ENCODE measurements at places on chromosomes 3 and 15.

DNA sequence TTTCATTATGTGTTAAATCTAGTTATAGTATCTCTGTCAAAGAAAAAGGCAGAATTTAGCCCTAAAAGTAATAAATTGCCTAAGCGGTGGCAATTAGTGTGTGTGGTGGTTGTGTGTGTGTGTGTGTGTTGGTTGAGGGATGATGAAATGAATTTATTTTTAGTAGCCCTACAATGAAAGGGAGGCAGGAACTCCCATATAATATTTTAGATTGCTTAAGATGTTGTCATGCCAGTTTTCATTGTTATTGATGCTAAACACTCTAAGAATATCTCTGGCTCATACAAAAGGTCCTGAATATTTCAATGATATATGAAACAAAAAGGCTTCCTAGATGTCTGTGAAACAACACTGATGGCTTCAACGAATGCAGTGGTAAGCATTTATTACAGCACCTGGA is 140.6 kb upstream of the TBC1D5 start:
- no peak for DNase-seq

DNA sequence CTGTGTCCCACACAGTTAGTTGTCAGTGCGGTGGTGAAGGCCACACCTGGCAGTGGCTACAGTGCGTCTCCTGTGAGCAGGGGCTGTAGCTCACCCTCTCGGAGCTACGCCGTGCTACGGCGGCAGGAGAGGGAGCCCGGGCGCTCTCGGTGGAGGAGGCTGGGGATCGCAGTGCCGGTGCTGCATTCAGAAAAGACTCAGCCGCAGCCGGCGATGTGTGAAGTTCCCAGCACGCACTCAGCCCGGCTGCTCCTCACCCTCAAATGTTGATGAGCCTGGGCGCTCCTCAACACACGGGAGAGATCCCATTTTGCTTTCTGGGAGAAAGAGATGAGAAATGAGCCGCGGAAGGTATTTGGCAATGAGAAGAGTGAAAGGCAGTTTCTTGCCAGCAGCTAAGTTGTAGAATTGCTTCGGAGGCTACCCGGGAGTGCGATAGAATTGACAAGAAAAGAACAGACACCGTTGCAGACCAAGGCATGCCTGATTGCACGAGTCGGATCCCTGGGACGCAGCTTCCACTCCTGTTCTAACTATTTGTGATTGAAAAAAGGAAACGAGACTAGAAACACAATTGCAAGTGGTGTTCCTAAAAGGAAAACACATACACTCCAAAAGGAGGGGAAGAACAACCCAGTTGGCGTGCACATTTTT is at the start of gene UNC13C:
TSS of gene UNC13C (plus strand) at position 189 of the 654 bp plus-strand sequence. CDS start 34,463 bp downstream, outside the sequence.
- DNase-seq = peak; percentile 35

GRCh38 chr15:31004220-31004733 is 12.8 kb upstream of the MTMR10 start:
- no peak for DNase-seq

GRCh38 chr15:78162038-78162437 is 12.9 kb downstream of the IDH3A start:
- DNase-seq = no peak

GRCh38 chr3:9595877-9596276 is 42.3 kb upstream of the LHFPL4 start:
- DNase-seq = no peak

- DNase-seq = no peak
Observed at GRCh38 chr3:185949515-185949914, 11.7 kb upstream of the TRA2B start.

DNA sequence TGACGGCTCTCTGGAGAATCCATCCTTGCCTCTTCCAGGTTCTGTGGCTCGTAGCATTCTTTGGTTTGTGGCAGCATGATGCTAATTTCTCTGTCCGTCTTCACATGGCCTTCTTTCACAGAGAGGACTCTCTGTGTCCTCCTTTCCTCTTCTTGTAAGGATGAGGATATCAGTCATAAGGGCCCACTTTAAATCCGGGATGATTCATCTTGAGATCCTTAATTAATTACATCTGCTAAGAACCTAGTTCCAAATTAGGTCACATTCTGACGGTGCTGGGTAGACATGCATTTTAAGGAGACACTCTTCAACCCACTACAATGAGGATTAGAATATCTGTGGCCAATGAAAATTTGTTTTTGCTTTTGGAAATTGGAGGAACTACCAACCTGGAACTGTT is 15.7 kb upstream of the GXYLT2 start:
- no peak for DNase-seq

DNA sequence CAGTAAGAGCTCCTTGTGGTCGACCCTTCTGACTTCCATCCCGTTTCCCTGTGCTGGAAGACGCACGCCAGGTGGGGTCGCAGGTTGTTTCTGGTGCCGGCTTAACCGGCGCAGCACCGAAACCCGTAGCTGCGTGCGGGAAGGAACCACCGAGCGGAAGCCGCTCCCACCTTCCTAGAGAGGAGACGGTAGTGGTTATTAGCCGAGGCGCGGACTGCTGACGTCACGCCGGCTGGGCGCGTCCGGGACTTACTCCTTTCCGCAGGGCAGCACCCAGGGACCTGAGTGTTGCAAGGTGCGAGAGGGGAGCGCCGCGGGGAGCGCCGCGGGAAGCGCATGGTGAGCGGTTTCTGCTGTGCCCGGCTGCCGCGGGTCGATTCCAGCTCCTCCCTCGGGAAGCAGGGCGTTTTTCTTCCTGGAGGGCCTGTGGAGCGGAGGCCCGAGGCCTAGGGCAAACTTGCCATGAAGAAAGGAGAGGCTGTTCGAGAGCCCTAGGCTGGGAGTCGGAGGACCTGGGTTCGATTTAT is at the start of gene ZNF501:
TSS of gene ZNF501 (plus strand) at position 252 of the 527 bp plus-strand sequence. CDS start 4,787 bp downstream, outside the sequence.
- peak; percentile 27 for DNase-seq

- no peak for DNase-seq
Observed at GRCh38 chr3:171458071-171458863, 1.9 kb downstream of the TNIK start.

DNA sequence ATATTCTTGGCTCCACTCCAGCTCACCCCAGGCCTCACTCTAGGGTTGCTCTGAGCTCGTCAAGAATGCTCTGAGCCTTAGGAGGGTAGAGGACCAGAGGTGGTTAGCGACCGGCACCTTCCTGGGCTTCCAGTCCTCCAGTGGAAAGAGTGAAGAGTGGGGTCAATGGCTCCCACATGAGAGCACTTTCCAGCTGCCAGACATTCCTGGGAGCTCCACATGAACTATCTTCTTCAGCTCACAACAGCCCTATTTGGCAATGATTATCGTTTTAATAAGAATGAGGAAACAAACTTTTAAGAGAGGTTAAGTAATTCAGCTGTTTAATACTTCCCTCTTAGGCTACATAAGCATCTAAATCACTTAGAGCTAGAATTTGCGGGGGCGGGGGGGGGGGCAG is 139.3 kb downstream of the STT3B start:
- DNase-seq = no peak

- no peak for DNase-seq
Observed at GRCh38 chr15:69780374-69780773, 317.3 kb downstream of the TLE3 start.

DNA sequence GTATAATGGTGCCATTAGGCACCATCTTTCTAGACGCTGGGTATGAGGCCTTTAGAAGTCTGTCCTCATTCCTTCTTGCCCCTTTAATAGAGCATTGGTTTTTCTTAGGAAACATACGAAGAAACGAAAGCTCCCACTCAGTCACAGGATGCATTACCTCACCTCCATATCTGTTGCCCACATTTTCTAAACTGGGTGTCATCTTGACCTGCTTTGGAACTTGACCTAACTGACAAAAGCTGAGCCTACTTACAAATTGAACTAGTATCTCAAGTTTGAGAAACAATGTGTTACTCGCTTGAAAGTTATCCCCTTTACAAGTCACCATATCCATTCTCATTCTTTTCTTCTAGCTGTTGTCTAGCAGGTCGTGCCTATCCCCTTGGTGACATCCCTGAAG is 102.7 kb downstream of the VPS8 start:
- DNase-seq = no peak

GRCh38 chr15:76711351-76711827 is 193.8 kb downstream of the SCAPER start:
- DNase-seq = no peak

GRCh38 chr3:49654955-49655556 is 19.1 kb upstream of the APEH start:
- no peak for DNase-seq

GRCh38 chr3:13866041-13866965 is 13.6 kb downstream of the WNT7A start:
- DNase-seq = no peak

- DNase-seq = no peak
Observed at GRCh38 chr3:45333549-45333948, 54.8 kb upstream of the LARS2 start.

GRCh38 chr15:90036806-90037510 is 35.8 kb downstream of the ZNF710 start:
- DNase-seq = no peak

DNA sequence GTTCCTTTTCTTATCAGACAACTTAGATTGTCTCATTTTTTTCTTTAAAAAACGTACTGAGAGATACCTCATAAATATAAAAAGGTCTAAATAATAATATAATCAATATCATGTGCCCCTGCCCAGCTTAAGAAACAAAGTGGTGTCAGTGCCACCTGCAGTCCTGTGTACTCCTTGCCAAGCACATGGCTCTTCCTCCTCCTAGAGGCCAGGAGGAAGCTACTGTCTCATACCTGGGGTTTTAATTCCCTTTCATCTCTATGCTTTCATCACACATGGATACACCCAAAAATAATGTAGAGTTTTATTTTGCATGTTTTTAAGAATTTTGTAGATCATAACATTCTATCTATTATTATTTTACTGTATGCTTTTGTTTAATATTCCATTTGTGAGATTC is 98.6 kb upstream of the C15orf61 start:
- no peak for DNase-seq

DNA sequence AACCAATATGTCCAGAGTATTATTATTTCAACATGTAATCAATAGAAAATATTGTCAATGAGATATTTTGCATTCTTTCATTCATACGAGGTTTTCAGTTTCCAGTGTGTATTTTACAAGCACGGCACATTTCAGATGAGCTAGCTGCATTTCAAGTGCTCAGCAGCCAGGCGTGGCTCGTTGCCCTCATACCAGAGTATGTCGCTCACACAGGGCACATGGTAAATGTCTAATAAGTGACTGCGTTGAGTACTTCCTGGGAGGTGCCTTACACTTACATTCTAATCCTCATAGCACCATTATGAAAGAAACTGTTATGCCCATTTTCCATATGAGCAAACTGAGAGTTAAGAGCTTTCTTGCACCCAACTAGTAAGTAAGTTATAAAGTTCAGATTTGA is 47.4 kb downstream of the TMEM266 start:
- no peak for DNase-seq

GRCh38 chr3:89380016-89380415 is 272.6 kb downstream of the EPHA3 start:
- no peak for DNase-seq

DNA sequence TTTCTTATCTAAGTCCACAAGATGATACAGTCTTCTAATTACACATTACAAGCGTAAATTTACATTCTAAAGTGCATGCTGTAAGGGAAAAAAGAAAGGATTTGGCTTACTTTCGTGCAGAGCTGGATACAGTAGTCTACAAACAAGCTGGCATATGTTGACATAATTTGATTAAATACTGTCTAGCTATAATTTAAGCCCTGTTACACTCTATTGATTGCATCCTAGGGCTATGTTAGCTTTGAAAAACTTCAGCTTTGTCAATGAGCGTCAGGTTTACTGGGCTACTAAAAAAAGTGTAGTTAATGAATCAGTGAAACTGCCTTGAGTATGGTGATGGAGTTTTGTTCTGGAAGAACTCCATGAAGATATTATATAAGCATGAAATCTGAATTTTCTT is 24.5 kb upstream of the PLCL2 start:
- peak; percentile 11 for DNase-seq

DNA sequence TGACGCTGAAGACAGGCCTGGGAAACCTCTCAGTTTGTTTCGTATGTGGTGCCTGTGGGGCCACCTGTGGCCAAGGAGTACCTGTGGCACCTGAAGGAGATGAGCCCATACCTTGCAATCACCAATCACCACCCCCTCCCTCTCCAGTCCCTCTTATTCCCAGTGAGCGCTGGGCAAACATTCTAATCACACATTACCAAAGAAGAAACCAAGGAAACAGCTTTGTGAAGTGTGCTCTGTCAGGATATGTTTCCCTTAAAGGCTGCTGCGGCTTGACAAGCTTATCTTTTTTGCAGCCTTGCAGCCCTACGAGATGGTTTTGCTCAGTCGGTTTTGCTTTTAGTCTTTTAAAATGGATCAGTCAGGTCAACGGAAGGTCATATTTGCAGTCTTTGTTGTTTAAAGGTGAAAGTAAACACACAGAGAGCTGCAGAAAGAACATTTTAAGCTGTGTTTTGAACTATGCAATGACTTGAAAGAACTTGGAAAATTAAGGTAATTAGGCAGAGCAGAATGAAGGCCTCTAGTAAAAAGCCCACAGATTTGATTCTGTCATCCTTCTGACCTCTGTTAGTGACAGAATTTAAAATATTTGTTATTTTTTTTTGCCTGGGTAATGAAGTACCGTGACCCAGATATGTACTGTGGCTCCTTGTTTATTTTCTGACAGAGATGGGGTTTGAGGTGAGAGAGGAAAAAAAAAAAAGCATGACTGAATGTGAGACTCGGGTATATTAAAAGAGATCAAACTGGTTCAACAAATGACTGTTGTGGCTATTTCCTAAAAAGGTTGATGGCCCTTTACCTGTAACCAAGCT is 461.4 kb downstream of the NSUN3 start:
- no peak for DNase-seq

GRCh38 chr3:30437171-30437601 is 169.2 kb upstream of the TGFBR2 start:
- DNase-seq = peak; percentile 24

DNA sequence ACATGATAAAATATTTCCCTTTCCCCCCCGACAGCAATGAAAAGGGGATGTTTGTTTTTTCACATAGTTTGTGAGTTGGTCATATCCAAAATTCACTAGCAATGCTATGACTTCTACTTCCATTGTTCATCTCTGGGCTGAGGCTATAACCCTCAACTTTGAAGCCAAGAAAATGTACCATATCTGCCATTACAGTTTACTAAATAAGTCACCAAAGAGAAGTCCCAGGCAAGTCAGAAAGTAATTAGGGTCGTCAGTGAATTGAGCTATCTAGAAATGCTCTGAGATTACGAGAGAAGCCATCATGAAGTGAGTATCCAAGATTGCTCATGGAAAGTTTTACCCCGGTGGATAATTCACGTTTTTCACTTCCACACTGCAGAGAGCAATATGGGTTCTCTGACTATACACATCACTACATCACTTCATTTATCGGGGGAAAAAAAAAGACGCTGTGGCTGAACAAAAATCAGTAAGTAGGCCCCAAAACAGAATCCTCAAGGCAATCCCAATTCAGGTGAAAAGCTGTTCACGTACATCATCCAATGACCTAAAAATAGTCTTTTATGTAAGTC is 1.4 kb downstream of the PEAK1 start:
- DNase-seq = no peak

GRCh38 chr3:180175572-180175971 is 138.8 kb upstream of the PEX5L start:
- no peak for DNase-seq
